CD8-positive, alpha-beta memory T cell (primary cell): ENCODE measurements at places on chromosomes 12 and 14.

DNA sequence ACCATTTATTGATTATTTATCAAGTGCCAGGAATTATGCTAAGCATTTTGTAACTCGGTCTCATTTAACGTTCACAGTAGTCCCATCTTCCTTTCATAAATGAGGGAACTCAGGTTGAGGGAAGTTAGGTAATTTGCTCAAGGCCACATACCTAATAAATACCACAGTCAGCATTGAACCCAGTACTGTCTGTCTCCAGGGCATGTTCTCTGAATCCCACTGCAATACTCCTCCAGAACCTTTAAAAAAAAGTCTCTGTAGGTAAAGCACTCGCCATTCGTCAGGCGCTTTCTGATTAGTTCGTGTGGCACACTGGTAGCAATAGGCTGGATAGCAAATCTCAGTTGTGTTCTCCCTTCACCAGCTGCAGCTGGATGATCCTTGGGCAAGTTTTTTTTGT is 14.3 kb downstream of the SLC17A8 start:
- DNase-seq, result no peak

DNA sequence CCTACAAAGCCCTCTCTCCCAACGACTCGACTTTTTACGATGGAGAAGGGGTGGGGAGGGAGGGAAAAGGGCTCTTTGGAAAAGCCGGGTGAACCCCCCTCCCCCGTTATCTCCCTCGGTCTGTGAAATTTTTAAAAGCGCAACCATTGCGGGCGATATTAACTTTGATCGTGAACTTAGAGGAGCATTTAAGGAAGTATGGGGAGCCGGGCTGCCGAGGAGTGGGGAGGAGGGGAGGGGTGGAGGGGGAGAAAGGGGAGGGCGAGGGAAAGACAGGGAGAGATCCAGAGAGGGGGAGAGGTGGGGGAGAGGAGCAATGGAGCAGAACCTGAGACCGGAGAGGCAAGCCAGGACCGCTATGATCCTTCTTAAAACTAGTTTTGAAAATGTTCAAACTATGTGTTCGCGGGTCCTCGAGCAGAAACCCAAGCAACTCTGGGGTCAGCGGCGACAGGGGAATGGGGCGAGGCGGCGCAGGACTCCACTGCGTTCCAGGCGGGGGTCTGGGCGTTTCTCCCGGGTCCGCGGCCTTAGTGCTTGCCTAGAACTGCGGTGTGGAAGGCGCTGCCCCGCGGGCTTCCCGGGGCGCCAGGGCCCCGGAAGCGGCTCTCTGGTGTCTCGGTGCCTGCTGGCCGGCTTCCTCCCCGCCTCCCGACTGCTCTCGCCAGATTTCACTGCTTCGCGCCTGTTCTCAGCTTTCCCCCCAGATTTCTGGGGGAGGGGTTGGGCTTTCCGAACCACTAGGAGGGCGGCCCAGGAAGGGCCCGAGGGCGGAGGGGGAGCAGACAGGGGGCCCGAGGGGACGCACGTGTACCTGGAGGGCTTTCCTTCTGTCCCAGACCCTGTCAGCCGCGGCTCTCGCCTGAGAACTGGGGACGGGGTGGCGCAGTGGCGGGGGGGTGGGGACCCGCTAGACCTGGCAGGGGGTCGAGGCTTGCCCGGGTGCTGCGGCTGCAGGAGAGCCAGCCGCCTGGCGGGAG is at the start of gene HOTAIR:
HOTAIR (minus strand) TSS at position 871 of the 980 bp plus-strand sequence.
- DNase-seq, result no peak

- DNase-seq, result no peak
Measured at GRCh38 chr12:6771091-6771495, 1.2 kb upstream of the LAG3 start.

GRCh38 chr12:90010089-90010488 is 301.5 kb upstream of the ATP2B1 start:
- no peak for DNase-seq

DNA sequence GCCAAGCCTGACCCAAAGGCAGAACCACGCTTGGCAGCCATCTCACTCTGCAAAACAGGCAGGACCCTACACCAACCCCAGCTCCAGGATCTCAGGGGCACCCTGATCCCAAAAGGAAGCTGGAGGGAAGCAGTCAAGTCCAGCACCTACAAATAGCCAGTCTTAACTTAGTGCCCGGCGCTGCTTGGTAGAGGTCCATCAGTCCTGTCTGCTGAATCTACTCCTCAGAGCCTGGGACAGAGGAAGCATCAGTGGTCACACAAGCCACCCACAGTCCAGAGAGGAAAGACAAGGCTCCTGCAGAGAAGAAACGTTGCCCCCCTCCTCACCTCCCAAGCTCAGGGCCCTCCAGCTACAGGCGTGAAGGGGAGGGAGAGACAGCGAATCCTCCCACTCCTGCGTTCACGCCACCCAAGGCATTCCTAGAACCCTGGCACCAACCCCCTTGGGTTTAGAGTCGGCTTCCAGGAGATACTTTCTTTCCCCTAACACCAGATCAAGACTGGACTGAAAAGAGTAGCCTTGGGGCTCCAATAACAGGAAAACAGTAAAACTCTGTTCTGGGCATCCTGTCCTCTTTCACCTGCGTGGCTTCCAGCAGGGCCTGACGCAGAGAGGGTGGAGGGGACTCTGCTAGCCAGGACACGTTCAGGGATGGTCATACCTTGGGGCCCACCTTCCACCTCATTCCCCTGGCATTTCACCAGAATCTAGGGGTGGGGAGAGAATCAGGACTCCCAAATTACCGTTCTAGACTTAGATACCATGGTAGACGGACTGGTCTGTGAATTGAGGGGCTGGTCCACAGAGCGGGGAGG is 1.2 kb downstream of the PXN start:
- DNase-seq, result no peak

GRCh38 chr12:80282226-80282625 is 161.8 kb upstream of the PTPRQ start:
- DNase-seq, result no peak

DNA sequence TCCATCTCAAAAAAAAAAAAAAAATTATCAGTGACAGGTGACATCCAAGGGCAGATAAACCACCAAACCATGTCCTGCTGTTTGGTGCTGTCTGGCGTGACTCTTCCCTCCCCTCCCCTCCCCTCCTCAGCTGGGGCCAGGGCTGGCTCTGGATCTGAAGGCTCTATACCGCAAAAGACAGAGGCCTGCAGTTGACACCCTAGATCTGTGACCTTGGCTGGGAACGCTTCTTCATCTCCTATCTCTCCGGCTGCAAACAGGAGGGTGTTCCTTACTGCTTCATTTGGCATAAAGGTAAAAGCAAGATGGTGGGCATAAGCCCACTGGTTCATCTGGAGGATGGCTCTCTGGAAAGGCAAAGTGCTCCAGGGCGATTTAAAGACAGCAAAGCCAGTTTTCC is 126.8 kb upstream of the PRMT8 start:
- no peak for DNase-seq

- peak; percentile 32 for DNase-seq
Measured at GRCh38 chr14:60753264-60754119, 18.9 kb downstream of the MNAT1 start.

- no peak for DNase-seq
Measured at GRCh38 chr12:10632226-10632625, 18.8 kb upstream of the MAGOHB start.

DNA sequence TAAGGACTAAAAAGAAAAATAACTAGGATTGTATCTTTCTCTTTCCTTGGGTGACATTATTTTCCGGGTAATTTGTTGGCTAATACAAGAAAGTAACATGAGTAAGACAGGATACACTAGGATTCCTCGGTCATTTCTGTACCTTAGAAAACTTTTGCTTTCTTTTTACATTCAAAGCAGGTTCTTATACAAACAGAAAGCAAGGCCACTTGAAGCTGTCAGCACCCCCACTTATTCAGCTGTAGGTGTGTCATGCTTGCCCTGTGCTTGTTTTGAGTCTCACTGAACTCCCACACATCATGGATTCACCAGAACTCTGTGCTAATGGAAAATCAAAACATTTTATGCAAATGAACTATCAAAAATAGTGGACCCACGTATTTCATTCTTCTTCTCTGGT is 266.8 kb upstream of the CLEC14A start:
- no peak for DNase-seq

- DNase-seq, result no peak
Measured at GRCh38 chr12:30847259-30847658, 79.3 kb upstream of the TSPAN11 start.

DNA sequence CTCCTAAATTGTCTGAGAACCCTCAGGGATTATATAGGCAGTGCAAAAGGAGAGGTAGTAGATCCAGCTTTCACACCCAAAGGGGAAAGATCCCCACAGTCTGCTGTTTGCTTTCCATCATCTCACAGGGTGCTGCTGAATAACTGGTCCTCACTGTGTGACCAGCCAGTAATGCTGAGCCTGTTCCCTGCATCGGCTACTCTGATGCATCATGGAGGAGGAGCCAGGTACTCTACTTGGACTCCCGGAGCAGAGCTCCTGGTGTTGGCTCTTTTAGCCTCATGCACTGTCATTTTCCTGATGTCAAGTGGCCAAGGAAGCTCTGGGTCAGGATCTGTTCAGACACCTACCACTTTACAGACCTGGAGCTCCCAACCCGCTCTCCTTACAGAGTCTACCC is 127.4 kb upstream of the ATF1 start:
- DNase-seq, result no peak

GRCh38 chr12:102917026-102917787 is at the start of gene PAH:
TSS of gene PAH (minus strand) at chr12:102917244. CDS start at chr12:102917130, 114 bp downstream.
- DNase-seq, result peak; percentile 52

- DNase-seq, result no peak
Measured at GRCh38 chr14:54675236-54676128, 108.6 kb downstream of the SAMD4A start.

DNA sequence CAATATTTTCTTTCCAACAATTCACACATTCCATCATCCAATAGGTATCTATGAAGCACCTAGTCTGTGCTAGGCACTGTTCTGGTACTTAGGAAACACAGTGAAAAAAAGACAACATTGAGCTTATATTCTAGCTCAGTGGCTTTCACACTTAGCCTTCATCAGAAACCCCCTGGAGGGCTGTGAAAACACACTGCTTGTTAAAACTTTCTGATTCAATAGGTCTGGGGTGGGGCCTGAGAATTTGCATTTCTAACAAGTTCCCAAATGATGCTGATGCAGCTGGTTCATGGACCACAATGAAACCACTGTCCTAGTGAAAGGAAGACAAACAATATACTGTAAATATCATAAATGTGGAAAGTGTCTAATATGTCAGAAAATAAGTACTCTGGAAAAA is 5.9 kb downstream of the VTI1B start:
- DNase-seq, result no peak

- DNase-seq, result no peak
Measured at GRCh38 chr14:99402285-99402648, 78.4 kb downstream of the SETD3 start.

GRCh38 chr12:89247541-89247942 is 104.8 kb downstream of the DUSP6 start:
- no peak for DNase-seq

- DNase-seq, result no peak
Measured at GRCh38 chr12:480831-481816, 21.4 kb downstream of the B4GALNT3 start.

- DNase-seq, result no peak
Measured at GRCh38 chr14:100660882-100661635, 65.6 kb upstream of the DLK1 start.

GRCh38 chr12:79873201-79873600 is 61.7 kb downstream of the PPP1R12A start:
- no peak for DNase-seq

GRCh38 chr12:87469295-87469694 is 559.9 kb downstream of the C12orf50 start:
- DNase-seq, result no peak

DNA sequence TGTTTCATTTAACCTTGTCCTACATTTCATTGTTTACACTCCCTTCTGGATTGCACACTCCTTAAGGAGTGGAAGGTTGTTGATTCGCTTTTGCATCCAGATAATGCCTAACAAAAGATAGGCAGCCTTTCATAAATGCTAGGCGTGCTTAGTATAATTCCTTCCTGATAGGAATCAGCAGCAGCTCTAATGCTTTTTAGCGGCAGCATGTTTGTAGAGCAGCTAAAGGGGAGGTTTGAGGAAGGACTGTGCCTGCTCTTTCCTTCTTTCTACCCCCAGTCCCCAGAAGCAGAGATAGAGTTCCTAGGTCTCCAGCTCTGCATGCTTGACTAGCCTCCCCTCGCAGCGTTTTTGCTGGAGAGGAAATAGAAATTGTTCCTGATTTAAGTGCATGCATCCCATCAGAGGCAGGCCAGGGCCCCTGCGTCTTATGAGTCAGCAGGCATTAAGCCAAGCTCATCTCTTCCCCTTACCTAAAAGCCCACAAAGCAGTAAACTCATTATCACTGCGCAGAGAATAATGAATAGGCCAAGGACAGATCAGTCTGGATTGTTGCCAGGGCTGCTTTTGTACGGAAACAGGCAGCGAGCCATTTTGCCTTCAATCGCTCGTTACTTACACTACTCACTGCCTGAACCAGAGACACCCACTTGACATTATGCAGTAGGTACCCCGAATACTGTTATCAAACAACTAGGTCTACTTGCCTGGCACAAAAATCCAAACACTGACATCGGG is 14.0 kb upstream of the TBPL2 start:
- no peak for DNase-seq

DNA sequence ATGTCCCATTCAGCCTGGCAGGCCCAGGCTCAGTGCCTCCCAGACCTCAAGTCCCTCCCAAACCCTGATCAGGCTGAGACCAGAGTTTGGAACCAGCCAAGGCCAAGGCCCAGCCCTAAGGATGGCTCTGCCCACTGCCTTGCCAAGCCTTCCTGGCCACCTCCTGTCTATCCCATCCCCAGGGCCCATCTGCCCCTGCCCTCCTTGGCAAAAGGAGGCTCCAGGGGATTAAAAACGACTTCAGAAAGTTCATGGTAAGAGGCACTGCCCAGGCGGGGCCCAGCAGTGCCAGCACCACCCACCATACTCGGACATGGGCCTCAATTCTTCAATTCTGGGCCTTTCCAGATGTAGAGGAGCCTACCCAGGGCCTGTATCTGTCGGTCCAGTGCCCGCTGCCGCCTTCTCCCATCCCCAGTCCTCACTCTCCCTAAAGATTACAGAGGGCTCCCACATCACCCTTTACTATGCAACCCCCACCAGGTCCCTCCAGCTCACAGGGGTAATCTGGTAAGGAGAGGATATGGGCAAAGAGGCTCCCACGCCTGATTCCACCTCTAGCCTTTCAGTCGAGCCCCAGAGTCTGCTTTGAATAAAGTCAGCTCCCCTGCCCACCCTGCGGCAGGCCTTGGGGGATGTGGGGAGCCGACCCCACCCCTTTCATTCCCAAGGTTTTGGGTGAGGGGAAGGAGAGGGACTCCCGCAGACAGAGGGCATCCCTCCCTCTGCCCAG is 932 bp downstream of the ADCY6 start:
- DNase-seq, result no peak
